Uterus (tissue), 4 donors: ENCODE measurements at places on chromosomes 16 and 17. TPM values are rescaled to one million over a fixed set of nuclear protein-coding genes. Genes with fewer than 3 reads are reported as not detected.

Gene DNASE1L2
- 1.2 TPM for total RNA-seq

Gene TSPOAP1
- total RNA-seq, result 43.7 TPM

DNA sequence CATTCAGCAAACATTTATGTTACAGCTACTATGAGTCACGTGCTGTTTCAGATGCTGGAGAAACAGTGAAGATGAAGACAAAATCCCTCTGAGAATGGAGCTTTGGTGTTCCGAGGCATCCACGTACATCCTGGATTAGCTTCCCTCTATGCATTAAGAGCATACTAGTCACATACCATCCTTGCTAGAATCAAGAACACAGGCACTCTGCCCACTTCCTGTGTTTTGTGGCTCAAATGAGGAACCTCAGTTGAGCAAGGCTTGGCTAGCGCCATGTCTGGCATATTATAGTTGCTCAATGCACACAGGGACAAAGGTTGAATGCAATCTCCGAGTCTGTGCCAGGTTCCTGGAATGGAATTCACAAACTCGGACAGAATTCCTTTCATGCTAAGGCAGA is 297.5 kb downstream of the XYLT1 start:
- H3K27ac ChIP-seq, result no peak overlapping the region
- no peaks in the 10 kb centered on the region for H3K4me1 ChIP-seq
- no peaks in the 10 kb centered on the region for H3K27me3 ChIP-seq

GRCh38 chr16:11683145-11683544 is 14.9 kb downstream of the SNN start:
- DNase-seq, result no peak
- no peaks in the 10 kb centered on the region for H3K36me3 ChIP-seq
- H3K4me3 ChIP-seq, result no peak overlapping the region
- H3K4me1 ChIP-seq, result peaks cover 6% of the 10 kb centered on the region

- H3K27me3 ChIP-seq, result no peaks in the 10 kb centered on the region
- H3K4me3 ChIP-seq, result no peak within 1 kb of the TSS
- H3K36me3 ChIP-seq, result no peaks in the 10 kb centered on the region
Measured at GRCh38 chr16:56669005-56669839, at the start of gene MT1H. TSS of gene MT1H (plus strand) at chr16:56669814. CDS start at chr16:56669885, 71 bp downstream.

DNA sequence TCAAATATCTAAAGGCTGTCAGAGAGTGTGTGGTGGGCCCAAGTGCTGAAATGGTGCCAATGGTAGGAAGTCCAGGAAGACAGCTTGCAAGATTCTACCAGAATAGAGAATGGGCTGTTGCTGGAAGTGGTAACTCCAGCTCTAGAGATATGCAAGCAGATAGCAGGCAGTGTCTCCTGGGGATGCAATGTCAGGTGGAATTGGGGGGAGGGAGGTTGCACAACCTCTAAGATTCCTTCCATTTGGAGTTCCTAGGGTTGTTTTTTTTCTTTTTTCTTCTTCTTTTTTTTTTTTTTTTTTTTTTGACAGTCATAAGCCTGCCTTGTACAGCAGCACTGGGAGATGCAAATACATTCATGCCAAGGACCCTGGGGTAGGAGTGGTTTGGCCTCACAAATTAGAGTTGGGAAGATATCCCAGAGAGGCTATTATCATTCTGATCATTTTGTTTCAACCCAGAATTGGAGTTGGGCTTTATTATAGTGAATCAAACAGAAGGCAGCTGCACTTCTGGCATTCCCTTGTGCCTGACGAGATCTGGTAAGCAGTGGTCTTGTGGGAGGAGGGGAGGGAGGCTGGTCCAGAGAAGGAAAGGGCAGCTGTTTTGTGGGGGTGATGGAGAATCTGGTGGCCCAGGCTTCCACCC is 51.1 kb downstream of the SLC6A2 start:
- no peaks in the 10 kb centered on the region for H3K36me3 ChIP-seq
- no peak for DNase-seq
- H3K4me3 ChIP-seq, result no peak overlapping the region
- no peak overlapping the region for H3K27ac ChIP-seq
- H3K4me1 ChIP-seq, result no peaks in the 10 kb centered on the region
